SW 1271 (cell line): ENCODE measurements at places on chromosomes 1 and 21.

DNA sequence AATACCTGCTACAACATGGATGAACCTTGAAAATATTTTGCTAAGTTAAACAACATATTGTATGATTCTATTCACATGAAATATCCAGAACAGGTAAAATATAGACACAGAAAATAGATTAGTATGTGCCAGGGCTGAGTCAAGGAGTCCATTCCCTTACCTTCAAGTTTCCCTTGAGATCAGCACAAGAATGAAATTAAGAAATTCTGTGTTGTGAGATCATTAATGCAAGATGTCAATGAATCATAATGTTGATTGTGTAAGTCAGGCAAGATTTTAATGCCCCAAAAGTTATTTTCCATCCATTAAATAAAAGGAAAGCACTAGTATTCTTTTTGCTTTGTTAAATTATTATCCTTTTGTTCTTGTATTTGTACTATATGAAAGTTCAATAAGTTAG lies 139.4 kb downstream of the MRPL39 start:
- DNase-seq = no peak

GRCh38 chr1:107788206-107789202 lies 176.5 kb downstream of the VAV3 start:
- no peak for DNase-seq

DNA sequence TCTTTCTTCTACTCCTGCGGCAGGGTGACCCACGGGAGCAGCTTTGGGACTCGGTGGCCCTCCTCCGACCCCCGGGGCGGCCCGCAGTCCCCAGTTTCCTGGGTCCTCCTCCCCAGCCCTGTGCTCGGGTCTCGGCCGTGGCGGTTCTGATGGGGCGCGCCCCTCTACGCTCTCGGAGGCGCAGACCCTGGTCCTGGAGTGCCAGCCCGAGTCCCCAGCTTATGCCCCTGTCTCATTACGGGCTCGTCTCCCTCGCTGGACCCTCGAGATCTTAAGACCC lies 430 bp downstream of the BTG2 start:
- no peak for DNase-seq

- no peak for DNase-seq
Observed at GRCh38 chr1:178938959-178939317, 68.1 kb upstream of the ANGPTL1 start.

DNA sequence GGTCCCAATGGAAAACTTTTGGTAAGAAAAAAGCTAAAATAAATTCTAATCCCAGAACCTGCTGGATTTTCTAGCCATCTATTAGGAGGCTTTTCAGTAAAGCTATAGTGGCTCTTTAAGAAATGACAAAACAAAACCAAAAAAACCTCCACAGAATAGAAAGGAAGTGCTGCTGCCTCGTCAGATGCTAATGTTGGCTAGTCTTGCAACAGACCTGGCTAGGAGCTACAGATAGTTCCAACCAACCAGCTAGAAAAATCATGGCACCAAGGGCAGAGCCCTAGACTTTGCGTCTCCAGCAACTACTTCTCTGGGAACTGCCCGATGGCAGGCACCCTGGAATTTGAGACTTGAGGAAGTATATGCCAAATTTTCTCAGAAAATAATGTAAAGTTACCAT lies 7.6 kb downstream of the CD101 start:
- no peak for DNase-seq

- no peak for DNase-seq
Observed at GRCh38 chr1:65527707-65528503, 107.4 kb downstream of the LEPR start.

GRCh38 chr1:230153641-230154296 lies 86.7 kb downstream of the GALNT2 start:
- no peak for DNase-seq

GRCh38 chr1:155060736-155061135 lies 2.8 kb upstream of the EFNA4 start:
- DNase-seq = no peak

GRCh38 chr1:38991638-38992411 lies 749 bp downstream of the AKIRIN1 start:
- peak; percentile 1 for DNase-seq
